IPS DF 6.9 (cell line): ENCODE measurements at places on chromosomes 7 and 10.

GRCh38 chr7:95589031-95589430 is 7.3 kb downstream of the PDK4 start:
- DNase-seq = no peak

DNA sequence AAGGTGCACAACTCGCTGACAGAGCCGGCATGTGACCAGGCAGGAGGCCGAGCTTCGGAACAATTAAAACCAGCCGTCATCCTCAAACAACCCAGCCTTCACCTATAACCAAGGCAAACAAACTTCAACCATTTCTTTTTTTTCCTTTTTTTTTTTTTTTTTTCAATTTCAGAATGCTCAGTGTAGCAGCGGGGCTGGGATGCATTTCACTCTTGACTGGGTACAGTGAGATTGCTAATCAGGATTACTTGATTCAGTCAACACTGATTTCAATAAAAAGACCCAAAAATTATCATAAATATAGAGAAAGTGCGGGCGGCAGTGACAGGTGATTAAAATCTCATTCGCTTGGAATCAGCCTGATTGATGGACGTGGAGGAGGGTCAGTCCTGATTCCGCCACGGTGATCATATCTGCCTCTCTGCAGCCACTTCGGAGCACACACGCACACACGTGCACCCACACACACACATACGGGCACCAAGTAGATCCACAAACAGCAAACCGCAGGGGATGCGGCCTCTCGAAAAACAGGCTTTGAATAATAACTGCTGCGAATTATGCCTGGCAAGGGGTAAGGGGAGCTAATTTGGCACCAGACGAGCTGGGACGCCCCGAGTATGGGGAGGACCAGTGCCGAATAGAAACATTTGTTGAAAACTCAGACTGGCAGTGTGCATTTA is 31.2 kb downstream of the EBF3 start:
- no peak for DNase-seq

GRCh38 chr10:16832351-16833080 is 15.3 kb upstream of the RSU1 start:
- no peak for DNase-seq

DNA sequence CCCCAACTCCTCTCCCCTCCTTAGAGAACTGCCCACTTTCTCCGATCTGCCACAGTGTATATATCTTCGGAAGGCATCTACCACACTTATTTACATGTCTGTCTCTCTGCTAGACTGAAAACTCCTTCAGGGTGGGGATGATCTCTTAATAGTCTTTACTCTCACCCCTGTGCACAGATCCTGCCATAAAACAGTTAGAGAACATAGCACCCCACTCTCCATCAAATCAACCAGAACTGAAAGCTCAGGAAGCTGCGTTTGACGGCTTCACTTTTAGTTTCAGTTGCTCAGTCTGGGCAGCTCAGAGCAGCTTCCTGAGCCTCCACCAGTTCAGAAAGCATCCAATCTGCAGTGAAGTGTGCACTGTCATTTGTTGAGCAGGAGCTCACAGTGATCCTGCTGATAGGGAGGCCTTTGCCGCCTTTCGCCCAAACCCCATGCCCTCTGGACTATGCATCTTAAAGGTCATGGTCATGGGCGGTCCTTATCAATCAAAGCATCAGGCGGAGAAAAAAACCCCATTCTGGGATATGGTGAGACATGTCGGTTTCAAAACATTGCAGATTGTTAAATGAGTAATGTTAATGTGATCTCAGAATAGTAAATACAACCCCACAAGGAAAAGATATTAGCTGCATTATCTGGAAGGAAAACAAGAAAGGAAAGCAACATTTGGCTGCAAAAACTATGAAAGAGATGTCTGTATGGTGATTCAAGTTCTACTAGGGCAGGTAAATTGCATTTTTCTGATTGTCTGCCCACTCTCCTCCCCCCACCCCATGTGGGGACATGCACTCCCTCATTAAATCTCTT is 167.1 kb upstream of the ADO start:
- DNase-seq = no peak

DNA sequence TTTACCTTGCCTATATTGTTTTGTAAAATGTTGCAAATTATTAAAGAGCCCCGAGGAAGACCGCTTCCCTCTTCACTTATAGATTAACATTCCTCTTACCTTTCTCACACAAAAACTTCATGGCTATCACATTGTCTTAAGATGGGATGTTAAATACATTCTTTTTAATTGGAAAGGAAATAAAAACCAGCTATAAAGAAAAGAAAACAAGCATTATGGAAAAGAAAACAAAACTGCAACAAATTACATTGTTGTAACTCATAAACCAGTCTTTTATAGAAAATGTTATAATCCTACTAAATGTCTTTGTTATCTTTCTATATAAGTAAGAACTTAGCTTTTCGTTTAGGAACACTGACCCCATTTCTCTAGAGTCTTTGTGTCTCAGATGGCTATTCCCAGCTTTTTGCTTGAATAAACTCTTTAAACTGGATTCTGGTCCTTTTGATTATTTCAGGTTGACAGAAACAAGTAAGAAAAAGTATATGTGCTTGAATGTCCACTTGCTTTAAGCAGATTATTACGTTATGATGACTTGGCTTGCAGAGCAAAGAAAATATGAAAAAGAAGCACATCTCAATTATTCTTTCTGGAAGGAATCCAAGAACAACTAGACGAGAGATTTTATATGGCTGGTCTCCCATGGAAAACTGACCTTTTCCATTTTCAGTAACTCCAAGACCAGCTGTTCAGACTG is 128.2 kb downstream of the AKR1D1 start:
- DNase-seq = no peak

DNA sequence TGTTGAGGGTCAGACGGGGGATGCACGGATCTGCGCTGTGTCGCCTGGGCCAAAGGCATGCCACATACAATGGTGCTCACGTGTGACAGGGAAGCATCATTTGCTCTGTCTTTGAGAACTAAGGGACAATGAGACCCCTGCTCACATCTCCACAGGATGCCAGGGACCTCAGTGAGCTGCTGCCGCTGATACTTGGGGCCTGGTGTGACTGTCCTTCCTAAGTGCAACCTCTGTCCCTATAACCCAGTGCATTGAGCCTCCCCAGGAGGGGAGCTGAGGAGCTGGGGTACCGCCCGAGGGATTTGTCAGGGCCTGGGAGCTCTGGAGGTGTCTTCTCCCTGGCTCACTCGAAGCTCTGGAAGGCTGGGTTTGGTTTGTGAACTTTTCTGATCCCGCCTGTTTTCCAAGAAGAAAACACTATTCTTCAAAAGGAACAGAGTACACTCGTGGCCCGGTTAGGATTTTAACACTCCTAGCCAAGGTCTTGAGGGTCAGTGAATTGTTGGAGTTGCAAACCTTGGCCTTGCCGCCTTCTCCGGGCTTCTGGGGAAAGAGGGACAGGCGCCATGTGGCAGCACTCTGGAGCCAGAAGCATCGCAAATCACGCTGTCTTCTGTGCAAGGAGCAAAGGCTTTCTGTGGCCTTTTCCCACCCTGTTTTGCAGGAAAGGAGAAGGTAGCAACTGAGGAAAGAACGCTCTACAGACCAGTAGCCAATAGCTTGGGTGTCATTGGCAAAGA is 26.2 kb upstream of the CTBP2 start:
- DNase-seq = no peak

DNA sequence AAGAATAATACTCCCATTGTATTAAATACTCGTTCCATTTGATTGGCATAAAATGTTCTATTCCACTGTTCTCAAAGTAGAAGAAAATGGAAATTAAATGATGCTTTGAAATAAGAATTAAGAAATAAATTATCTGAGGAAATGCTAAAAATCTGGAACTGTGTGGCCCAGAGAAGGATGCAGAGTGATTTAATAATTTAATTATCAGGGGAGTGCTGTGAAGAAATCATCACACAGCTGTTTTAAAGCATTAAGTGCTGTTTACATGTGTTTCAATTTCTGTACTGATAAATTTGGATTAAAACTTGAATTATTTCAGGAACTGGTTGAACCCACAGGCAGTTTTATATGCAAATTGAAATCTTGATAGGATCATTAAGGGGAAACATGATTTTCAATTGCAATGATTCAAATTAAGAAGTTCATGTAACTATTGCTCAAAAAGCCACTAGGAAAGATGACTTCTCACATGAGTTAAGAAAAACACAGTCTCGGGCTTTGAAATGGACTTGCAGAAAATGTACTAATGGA is 56.3 kb downstream of the COL28A1 start:
- DNase-seq = no peak

GRCh38 chr10:102504976-102505300 is 1.2 kb downstream of the SUFU start:
- no peak for DNase-seq

- peak; percentile 9 for DNase-seq
Measured at GRCh38 chr10:119818889-119819270, 53.8 kb downstream of the MCMBP start.

GRCh38 chr10:69786791-69787190 is 14.9 kb upstream of the COL13A1 start:
- DNase-seq = no peak

- no peak for DNase-seq
Measured at GRCh38 chr7:84237533-84238173, 43.1 kb upstream of the SEMA3A start.
